ENCODE measurements at places on chromosomes 6 and 20.

DNA sequence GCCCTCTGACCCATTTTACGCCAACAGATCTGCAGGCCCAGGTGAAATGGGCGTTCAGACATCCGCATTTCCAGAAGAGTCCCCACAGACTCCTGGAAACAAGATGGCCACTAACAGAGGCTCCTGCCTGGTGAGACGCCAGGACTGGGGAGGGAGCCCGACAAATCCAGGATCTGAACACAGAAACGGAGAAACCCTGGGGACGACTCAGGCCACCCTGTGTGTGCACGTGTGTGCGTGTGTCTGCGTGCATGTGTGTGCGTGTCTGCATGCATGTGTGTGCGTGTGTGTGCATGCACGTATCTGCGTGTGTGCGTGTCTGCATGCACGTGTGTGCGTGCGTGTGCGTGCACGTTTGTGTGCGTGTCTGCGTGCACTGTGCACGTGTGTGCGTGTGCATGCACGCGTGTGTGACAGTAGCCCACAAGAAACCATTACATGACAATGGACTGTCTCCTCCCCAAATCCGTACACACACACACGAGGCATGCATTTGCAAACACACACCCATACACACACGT, 24.9 kb downstream of the CHRNA4 start:
- no peak for DNase-seq

- peak; percentile 7 for DNase-seq
Observed at GRCh38 chr6:127879685-127880084, 21.2 kb downstream of the THEMIS start.

GRCh38 chr6:31736021-31736767, at the start of gene CLIC1:
TSS of gene CLIC1 (minus strand) at chr6:31736530. CDS start at chr6:31736300, 230 bp downstream.
- DNase-seq, result peak; percentile 78

- no peak for DNase-seq
Observed at GRCh38 chr6:145603991-145604390, 131.3 kb downstream of the EPM2A start.

GRCh38 chr6:64908104-64908503, 798.9 kb downstream of the EYS start:
- DNase-seq, result no peak

DNA sequence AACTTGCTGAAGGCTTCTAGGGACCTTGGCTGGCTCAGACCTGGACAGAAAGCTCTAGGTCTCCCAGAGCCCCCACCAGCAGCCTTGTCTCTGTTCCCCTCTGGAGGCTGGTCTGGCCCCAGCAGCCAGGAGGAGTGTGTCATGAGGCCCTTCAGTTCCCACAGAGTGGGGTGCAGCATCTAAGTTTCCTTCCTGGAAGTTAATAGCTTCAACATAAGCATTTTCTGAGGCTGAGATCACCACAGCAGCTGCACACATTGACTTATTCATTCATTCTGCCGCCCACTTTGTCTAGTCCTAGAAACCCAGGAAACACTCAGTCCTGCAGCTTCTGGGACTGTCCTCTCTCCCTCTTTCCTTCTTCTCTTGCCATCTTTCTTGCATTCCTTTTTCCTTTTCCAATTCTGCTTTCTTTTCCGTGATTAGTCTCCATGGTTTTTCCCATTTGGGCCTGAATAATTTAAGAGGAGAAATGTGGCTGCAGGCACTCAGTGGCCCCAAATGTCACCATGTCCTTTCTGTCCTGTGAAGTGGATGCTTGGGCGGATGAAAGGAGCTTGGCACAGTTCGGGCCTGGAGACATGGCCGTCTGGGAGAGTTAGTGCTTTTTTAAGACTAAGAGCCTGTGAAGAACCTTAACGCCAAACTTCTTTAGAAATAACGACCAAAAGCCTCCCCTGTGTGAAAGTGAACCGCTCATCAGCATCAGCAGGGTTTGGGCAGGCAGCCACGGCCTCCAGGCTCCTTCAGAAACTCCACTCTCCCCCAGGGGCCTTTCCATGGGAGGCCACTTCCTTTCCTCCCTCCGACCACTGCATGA, 31.0 kb upstream of the PCMTD2 start:
- DNase-seq, result peak; percentile 87

DNA sequence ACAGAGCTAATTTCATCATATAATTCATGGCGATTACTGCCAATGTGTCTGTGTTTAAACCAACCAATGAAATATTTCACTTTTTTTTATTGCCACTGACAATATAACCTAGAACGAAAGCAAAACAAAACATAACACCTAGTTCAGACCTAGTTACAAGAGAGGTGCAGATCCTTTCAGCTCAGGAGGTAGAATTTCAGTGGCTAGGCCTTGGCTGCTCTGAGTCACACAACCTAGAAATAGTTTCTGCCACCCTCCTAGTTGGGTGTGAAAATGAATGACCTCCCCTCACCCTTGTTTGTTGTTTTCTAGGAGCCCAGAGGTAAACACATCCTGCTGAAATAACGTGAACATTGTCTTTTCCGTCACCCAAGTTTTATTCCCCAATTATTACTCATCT, 356.3 kb downstream of the HTR1B start:
- no peak for DNase-seq

DNA sequence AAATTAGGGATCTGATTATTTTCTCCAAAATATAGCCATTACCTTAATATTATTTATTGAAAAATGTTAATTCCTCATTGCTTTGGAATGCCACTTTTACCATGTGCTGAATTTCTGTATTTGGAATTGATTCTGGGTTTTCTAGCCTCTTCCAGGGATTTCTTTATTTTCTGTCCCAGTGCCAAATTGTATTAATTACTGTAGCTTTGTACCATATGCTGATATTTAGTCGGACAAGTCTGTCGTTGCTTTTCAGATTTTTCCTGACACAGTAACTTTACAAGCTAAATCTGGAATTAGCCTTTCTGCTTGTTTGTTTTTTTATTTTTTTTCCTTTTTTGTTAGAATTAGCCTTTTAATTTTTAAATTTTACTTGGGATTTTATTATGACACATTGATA, 10.9 kb upstream of the TMEM14B start:
- no peak for DNase-seq

DNA sequence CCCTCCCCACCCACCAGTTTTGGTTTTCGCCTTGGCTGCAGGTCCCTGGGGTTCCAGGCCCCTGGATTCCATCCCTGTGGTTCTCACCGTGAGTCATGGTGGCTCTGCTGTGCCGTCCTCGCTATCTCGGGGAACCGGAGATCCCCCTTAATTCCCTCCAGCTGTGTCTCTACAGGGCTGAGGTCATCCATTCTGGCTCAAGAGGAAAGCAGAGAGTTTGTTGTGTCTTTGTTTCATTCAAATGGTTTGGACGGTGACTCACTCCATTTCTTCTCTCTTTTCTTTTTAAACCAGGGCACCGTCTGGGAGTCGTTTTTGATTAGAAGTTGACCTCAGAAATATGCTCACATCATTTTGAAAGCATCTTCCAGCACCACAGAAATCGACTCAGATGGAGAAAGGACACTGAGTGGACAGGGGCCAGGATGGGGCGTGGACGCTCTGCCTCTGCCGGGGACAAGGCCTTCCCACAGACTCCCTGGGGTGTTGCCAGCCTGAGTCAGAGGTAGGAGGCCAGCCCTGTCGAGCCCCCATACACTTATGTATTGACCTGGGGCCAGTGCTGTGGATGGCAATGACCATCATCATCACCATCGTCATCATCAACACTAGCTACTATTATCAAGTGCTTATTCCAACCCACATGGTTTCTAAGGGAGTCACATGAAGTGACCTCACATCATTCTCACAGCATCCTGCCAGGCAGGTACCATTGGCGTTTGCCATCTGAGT, 176.2 kb downstream of the NFATC2 start:
- peak; percentile 100 for DNase-seq

DNA sequence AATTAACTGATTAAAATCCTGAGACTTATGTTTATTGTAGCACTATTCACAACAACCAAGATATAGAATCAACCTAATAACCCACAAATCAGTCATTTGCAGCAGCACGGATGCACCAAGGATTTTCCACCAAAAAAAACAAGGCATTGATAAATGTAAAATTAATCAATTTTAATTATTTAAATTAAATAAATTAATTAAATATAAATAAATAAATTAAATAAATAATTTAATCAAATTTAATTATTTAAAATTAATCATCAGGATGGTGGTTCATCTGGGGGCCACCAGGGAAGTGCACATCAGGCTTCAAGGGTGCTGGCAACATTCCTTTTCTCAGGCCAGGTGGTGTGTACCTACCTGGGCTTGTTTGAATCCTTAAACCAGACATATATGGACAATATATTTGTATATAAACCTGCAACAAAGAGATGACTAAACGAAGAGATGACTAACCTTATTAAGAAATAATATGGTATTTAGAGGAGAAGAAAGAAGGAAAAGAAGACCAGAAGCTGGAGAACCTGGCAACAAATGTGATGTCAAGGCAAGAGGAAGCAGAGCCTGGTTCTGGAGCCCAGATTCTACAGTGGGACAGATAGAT, 89.2 kb downstream of the CD164 start:
- no peak for DNase-seq

DNA sequence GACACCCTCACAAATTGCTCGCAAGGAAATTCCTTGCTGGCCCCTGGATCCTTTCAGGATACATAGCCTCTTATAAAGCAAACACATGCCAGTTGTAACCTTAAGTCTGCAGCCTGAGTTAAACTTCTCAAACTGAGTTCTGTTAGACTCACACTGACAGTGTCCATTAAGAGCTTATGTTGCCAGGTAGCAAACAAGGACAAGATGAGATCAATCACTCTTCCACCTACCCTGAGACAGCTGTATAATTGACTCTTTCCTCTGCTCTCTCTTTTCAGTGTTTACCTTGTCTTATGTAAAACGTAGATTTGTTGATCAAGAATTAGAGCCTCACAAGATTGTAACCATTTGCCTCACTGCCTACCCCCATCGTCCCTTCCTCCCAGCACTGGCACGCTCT, 359.8 kb downstream of the EPM2A start:
- no peak for DNase-seq

GRCh38 chr6:157230910-157231309, 92.4 kb downstream of the TMEM242 start:
- no peak for DNase-seq

- DNase-seq, result no peak
Observed at GRCh38 chr6:70099732-70100131, 203.2 kb downstream of the COL9A1 start.

DNA sequence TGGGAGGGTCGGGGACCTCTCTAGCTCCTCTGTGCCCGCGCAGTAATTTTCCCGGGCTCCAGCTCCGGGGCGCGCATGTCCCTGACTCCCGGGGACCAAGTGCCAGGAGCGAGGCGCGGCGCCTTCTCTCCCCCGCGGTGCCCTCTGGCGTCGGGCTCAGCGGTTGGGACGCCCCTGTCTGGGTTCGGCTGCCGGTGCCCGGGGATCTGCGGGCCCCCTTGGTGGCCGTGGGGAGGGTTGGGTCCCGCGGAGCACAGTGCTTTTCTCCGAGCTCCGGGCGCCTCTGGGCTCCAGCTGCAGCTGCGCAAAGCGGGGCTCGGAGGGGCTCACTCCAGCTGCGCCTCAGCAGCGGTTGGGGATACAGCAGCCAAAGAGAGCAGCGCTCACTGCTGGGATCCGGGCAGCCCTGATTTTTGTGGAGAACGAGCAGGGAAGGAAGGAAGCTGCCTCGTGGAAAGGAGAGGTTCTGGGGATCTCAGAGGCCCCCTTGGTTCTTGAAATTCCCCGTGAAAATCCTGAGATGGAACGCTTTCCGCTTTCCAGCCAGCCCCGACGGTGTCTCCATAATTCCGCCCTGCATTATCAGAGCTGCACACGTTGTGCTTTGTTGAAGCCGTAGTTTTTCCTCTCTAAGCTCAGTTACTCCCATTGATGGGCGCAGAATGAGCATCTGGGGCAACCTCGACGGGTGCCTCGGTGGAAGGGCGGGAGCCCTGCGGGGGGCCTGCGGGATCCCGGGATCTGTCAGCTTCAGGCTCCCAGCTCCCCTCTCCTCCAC, 861 bp downstream of the PPP1R14C start:
- no peak for DNase-seq

GRCh38 chr20:20668639-20669038, 43.8 kb downstream of the RALGAPA2 start:
- peak; percentile 26 for DNase-seq

DNA sequence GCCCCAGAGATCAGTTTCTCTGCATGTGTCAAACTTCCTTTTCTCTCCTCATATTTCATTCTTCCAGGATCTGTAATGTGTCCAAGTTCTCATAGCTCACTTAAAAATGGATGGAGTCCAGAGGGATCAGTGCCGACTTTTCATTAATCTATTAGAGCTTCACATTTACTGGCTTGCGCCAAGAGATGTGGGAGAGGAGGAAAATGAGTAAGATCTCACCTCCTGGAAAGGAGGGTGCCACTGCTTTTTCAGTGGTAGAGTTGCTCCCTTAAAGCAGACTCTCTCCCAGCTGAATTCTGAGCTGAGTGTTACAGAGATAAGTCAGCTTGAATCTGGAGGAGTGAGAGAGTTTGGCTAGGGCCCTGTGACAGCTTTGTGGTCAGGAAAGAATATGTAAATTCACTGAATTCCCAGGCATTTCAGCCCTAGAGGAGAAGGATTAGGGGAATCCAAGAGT, 175.9 kb downstream of the SOX4 start:
- DNase-seq, result peak; percentile 92

- DNase-seq, result peak; percentile 37
Observed at GRCh38 chr6:142945446-142946180, 637 bp upstream of the HIVEP2 start.

DNA sequence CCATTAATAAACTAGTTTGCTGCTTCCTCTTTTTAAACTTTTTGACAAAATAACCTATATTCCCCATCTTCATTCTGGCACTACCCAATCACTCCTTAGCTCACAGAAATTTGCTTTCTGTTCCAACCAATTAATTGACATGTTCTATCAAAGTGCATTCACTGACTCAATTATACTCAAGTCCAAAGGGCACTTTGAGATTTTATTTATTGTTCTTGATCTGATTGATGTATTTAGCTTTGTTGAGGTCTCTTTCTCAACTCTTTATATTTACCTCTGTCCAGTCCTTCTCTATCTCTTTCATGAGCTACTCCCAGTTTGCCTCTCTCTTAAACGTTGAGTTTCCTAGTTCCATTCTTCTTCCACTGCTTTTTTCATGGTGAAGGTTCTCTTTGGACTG, 104.4 kb upstream of the TENT5A start:
- no peak for DNase-seq

DNA sequence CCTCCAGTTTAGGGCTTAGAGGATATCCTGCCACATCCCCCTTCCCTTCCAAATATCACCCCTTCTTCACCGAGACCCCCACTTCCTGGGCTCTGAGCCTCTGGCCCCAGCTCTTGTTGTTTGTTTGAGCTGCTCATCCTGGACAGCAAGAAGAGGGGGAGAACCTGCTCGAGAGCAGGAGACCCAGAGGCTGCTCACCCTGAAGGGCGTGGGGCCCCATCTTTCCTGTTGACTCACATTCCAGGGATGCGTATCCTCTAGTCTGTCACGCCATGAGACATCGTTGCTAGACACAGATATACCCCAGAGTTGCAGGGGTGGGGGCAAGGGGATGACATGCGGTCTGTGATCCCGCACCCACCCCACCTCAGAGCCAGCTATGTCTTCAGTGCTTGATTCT, 5.7 kb upstream of the TNXB start:
- peak; percentile 82 for DNase-seq

DNA sequence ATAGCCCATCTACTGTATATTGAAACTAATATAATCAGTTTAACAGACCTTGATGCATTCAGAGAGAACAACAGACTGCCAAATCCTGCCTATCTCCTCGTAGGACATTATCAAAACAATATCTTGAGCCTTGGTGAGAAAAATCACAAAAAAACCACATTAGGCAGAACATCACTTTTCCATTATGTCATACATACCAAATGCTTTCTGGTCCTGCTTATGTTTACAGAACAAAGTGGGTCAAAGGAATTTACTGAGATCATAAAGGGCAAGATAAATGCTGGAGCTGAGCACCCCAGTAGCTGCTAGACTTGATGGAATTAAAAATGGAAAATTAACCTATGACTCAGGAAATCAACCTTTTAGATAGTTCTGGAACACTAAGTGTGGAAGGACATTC, 195.3 kb upstream of the KCNK16 start:
- DNase-seq, result peak; percentile 14
